ENCODE measurements at places on chromosomes 7 and 10. TPM values are rescaled to one million over a fixed set of nuclear protein-coding genes. Genes with fewer than 3 reads are reported as not detected.

The WASHC2C gene
- polyA plus RNA-seq, result 244 TPM

The SH2D4B gene
- not detected for polyA plus RNA-seq

The PTPRZ1 gene
- 89.8 TPM for polyA plus RNA-seq

The CLCN1 gene
- polyA plus RNA-seq, result not detected

The OR2F2 gene
- polyA plus RNA-seq, result not detected
